CD8-positive, alpha-beta memory T cell (primary cell): ENCODE measurements at places on chromosomes 7 and 10.

GRCh38 chr10:121104476-121105111, 253.4 kb downstream of the WDR11 start:
- no peak for DNase-seq

GRCh38 chr7:28848906-28849305, 109.2 kb downstream of the TRIL start:
- DNase-seq = no peak

DNA sequence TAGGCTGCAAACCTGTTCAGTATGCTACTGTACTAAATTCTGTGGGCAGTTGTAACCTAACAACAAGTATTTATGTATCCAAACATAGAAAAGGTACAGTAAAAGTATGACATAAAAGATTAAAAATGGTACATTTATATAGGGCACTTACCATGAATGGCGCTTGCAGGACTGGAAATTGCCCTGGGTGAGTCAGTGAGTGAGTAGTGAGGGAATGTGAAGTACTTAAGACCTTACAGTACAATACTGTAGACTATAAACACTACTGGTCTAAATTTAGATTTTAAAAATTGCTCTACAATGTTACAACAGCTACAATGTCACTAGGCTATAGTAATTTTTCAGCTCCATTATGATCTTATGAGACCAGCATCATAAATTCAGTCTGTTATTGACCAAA, 146.0 kb upstream of the GNAI1 start:
- DNase-seq = no peak

DNA sequence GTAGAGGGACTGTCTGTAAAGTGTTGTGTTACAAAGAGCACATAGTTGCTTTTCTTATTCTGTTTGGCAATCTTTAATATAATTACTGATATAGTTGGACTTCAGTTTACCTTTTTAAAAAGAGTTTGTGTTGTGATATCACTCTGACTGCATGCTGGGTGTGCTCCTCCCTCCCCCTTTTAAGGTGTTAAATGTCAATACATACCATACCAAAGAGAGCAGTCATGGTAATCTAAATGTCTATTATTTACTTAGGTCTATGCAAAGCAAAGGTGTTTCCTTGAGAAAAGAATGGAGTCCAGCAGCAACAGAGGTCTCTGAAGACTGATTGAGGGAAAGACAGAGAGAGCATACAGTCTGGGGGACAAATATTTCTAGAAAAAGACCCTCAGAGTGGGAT, 275.1 kb upstream of the NRP1 start:
- DNase-seq = no peak

DNA sequence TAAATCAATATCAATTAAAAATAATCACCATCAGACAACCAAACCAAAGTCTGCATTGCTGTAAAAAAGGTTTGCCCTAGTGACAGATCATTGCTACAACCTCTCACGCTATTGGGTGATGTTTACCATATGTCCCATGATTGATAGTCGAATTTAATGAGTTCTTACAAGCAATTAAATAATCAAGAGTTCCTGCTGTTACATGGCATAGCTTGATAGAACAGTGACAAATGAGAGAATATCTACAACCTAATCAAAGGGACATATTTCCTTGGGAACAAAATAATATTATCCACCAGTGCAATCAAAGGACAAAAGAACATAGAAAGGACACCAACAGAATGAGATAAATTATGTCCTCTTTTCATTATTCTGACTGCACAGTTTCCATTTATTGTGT, 387.4 kb downstream of the ETV1 start:
- DNase-seq = no peak

DNA sequence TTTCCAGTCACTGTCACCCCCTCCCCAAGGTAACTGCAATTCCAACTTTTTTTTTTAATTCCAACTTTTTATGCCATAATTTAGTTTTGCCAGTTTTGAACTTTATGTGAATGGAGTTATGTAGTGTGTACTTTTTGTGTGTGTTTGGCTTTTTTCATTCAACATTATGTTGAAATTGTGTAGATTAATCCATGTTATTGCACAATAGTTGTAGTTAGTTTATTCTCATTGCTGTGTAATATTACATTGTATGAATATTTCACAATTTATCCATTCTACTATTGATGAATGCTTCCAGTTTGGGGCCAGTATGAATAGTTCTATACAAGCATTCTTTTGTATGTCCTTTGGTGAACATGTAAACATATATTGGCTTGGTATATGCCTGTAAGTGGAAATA, 32.5 kb downstream of the MXI1 start:
- no peak for DNase-seq

- DNase-seq = peak; percentile 40
Measured at GRCh38 chr7:44103923-44104859, at the start of gene AEBP1. AEBP1 (plus strand) TSS chr7:44104345; CDS start chr7:44104666, 321 bp downstream.

DNA sequence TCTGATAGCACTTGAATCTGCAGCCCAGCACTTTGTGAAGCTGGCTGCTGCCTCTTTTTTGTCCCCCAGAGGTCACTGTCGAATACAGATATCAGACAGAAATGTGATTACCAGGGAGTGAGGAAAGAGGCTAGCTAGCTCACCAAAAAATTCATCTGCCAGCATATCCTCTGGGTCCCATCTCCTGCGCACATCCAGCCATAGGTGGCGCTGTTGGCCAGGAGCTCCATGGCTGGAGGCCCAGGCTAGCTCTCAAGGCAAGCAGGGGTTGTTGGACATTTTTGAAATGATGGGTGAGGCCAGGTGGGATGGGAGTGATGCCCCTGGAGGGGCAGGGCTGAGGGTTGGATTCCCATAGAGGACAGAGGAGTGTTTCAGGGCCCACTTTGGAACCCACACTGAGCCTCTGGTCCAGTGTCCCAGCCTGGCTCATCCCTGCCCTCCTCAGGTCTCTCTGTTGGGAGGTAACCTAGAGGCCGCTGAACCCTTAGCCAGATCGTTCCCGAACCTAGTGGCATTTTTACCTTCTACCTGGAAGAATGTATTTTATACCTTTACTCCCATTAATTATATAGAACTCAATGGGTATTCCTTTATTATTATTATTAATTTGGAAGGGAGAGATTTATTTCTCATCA, 14.8 kb downstream of the DPCD start:
- peak; percentile 60 for DNase-seq

- DNase-seq = no peak
Measured at GRCh38 chr7:95099106-95099505, 191.7 kb downstream of the PPP1R9A start.

DNA sequence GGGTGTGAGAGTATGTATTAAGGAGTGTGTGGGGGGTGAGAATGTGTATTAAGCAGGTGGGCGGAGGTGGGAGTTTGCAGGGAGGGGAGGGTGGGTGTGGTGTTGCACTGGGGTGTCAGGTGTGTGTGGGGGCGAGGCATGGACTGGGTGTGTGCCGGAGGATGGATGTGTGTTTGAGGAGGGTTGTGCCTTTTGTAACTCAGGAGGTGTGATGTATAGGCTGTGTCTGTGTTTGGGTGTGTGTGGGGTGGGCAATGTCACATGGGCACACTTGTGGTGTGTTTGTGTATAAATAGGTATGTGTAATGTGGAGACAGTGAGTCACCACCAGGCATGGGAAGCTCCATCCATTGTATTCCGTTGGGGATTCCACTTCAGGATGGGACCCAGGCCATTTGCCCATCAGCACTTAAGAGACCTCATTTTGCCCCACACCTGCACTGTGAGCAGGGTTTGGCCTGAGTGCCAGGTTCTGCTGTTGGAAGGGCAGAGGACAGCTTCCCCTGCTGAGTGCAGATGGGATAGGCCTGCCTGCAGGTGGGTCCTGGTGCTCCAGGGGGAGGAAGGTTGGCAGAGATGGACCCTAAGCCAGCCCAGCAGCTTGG, 5.8 kb downstream of the UNC5B start:
- no peak for DNase-seq

- no peak for DNase-seq
Measured at GRCh38 chr10:1141701-1142100, 85.5 kb downstream of the WDR37 start.
